ENCODE measurements at places on chromosomes 5 and 9.
A peak's percentile ranks its signal among the peaks of the same experiment; 100 is the strongest.

DNA sequence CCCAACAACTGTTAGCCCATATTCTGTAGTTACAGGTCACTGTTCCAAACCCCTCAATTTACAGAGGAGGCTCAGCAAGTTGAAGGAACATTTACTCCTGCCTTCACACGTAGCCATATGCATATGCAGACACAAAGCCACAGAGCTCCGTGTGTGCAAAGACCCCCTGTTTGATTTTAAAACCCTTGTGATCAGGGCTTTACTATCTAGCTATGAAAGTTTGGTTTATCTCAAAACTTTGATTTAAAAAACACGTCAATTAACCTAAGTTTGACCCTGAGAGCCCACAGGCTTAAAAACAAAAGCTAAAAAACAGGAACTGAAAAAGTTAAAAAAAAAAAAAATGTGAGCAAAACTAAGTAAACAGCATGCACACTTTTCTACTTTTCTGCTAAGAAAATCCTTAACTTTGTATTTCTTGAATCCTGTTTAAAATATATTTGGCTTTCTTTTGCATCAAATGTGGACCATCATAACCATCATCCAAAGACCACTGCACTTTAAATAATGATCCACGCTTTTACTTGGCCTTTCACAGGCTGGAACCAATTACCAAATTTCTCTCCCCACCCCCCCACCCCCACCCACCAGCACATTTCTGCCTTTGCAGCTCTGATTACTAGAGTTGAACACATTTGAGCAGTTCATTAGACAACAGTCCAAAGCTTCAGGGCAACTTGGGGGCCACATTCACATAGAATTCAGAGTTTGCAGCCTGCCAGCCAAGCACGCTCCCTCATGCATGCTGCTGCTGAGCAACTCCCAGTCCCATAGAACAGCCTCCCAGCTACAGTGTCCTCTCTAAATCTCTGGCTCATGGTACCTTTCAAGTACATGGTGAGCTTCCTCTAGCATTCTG, 128.8 kb upstream of the MAP3K1 start:
- peaks cover 48% of the 10 kb centered on the region for H3K4me1 ChIP-seq
- peaks cover 2% of the 10 kb centered on the region for H3K36me3 ChIP-seq
- H3K4me3 ChIP-seq = no peak overlapping the region
- H3K27me3 ChIP-seq = peaks cover 1% of the 10 kb centered on the region
- no peak overlapping the region for H3K27ac ChIP-seq
- DNase-seq = no peak

GRCh38 chr5:34913072-34913471, 2.2 kb downstream of the RAD1 start:
- peaks cover 49% of the 10 kb centered on the region for H3K36me3 ChIP-seq
- peaks cover 20% of the 10 kb centered on the region for H3K4me1 ChIP-seq
- no peaks in the 10 kb centered on the region for H3K27me3 ChIP-seq
- no peak for DNase-seq

DNA sequence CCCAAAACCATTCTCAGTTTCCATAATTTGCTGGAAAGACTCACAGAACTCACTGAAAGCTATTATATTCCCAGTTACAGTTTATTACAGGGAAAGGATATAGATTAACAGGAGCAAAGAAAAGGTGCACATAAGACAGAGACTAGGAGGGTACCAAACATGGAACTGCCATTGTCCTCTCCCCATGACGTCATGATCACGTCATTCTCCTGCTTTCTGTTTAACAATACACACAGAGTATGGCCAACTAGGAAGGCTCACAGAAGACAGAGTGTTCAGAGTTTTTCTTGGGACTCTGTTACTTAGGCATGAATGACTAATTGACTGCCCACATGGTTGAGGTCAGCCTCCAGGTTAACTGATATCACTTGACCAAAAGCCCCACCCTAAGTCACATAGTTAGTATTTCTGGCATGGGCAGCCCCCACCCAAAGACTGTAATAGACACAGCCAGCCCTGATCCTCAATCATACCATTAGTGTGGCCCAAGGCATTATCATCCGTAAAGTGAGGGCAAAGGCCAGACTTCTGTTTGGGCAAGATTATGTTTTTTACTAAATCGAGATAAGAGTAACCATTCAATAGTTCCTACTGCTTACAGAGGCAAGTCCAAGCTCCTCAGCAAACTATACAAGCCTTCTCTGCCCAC, 353.5 kb upstream of the POU5F2 start:
- no peak overlapping the region for H3K4me3 ChIP-seq
- no peaks in the 10 kb centered on the region for H3K27me3 ChIP-seq
- no peak for DNase-seq
- no peaks in the 10 kb centered on the region for H3K4me1 ChIP-seq
- peaks cover 15% of the 10 kb centered on the region for H3K36me3 ChIP-seq
- no peak overlapping the region for H3K27ac ChIP-seq

DNA sequence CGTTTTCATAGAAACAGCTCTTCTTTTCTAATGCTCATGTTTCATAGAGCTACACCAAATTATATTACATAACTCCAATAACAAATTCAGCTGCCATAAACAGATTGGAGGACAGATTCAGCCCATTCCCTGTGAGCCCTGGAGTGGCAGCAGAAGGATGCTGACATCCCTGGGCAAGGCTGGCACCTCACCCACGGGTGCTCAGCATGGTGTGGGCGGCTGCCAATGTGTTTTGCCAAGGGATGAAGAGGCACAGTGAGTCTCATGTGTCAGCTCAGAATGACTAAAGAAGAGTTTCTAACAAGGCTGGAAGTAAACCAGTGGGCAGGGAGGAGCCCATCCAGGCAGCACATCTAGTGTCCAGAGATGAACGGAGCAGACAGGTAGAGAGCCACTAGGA, 127.1 kb upstream of the ICE1 start:
- no peaks in the 10 kb centered on the region for H3K4me1 ChIP-seq
- DNase-seq = no peak
- H3K27me3 ChIP-seq = no peaks in the 10 kb centered on the region
- no peaks in the 10 kb centered on the region for H3K36me3 ChIP-seq

DNA sequence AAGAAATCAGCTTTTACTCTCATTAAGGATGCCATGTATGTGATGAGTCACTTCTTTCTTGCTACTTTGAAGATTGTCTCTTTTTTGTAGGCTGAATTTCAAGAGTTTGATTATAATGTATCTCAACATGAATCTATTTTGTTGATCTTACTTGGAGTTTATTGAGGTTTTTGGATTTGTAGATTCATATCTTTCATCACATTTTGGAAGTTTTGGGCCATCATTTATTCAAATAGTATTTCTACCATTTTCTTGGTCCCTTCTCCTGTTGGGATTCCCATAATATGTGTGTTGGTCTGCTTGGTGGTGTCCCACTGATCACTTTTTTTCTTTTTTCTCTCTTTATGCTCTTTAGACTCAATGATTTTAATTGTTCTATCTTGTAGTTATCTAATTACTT, 116.3 kb downstream of the CNTLN start:
- no peaks in the 10 kb centered on the region for H3K36me3 ChIP-seq
- DNase-seq = no peak
- no peak overlapping the region for H3K4me3 ChIP-seq
- no peaks in the 10 kb centered on the region for H3K4me1 ChIP-seq
- no peak overlapping the region for H3K27ac ChIP-seq

DNA sequence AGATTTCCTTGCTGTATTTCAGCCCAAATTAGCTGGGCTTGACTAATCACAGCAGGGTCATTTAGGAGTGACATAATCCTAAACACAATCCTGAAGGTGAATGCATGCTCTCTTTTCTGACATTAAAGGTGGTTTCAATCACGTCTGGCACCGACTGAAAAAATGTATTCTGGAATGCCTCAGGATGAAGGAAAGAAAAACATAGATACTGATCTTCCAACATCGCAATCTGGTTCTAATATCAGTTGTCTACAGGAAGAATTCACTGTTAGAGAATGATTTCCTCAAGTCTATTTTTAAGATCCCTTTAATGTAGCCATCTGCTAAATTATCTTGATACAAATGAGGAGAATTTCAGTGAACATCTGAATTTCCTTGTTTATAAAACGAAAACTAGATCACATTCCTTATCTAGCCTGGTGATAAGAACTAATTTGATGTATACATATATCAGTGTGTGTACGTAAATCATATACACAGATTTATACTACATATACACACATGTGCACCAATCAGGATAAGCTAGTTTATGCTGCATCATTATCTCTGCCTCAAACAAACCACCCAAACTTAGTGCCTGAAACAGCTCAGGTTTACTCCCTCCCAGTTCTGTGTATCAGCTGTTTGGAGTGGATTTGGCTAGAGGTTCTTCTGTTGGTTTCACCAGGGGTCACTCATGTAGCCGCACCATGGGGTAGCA, 31.3 kb upstream of the TAS2R1 start:
- H3K4me1 ChIP-seq = no peaks in the 10 kb centered on the region
- H3K36me3 ChIP-seq = no peaks in the 10 kb centered on the region
- DNase-seq = no peak
- no peak overlapping the region for H3K27ac ChIP-seq

DNA sequence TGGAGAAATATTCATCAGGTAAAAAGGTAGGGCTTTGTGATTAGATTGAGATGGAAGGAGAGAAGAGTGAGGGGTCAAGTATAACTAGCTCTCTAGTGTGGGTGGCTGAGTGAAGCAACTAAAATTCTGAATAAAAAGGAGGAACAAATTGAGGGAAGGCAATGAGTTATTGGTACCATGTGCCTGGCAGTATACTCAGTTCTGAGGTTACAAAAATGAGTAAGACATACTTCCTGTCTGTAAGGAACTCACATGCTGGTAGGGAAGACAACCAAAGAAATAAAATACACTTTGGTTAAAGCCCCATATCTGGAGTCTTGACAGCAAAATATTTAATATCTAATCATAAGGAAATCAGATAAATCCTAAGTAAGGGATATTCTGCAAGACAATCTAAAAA, 476.8 kb upstream of the C9orf72 start:
- H3K27ac ChIP-seq = no peak overlapping the region
- no peaks in the 10 kb centered on the region for H3K36me3 ChIP-seq
- no peaks in the 10 kb centered on the region for H3K4me1 ChIP-seq
- H3K4me3 ChIP-seq = no peak overlapping the region
- H3K27me3 ChIP-seq = no peaks in the 10 kb centered on the region
- DNase-seq = no peak

- DNase-seq = no peak
- H3K4me1 ChIP-seq = no peaks in the 10 kb centered on the region
- H3K27me3 ChIP-seq = no peaks in the 10 kb centered on the region
Measured at GRCh38 chr5:123207081-123207537, 118.1 kb downstream of the PRDM6 start.

DNA sequence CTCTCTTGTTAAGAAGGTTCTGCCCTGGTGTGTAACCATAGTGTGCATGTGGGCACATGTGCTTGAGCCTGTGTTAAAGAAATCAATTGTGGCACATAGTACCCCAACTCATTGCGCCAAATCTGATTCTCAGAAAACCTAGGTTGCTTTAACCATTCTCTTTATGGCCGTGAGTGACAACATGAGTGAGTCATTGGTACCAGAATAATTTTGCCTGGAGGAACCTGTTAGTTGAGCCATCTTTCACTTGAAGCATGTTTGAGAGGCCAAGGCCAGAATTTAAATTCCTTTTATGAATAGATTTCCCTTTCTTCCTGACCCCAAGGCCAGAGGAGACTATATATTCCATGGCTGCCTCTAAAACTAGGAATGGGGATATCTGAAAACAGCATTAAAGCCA, 35.2 kb upstream of the SLC36A2 start:
- no peak for DNase-seq
- no peaks in the 10 kb centered on the region for H3K36me3 ChIP-seq
- H3K4me3 ChIP-seq = no peak overlapping the region
- no peaks in the 10 kb centered on the region for H3K4me1 ChIP-seq
- peaks cover 3% of the 10 kb centered on the region for H3K27me3 ChIP-seq

- H3K27me3 ChIP-seq = no peaks in the 10 kb centered on the region
- peaks cover 19% of the 10 kb centered on the region for H3K4me1 ChIP-seq
- no peaks in the 10 kb centered on the region for H3K36me3 ChIP-seq
- no peak for DNase-seq
- no peak overlapping the region for H3K4me3 ChIP-seq
- no peak overlapping the region for H3K27ac ChIP-seq
Measured at GRCh38 chr9:105116052-105116868, 128.2 kb upstream of the SLC44A1 start.

DNA sequence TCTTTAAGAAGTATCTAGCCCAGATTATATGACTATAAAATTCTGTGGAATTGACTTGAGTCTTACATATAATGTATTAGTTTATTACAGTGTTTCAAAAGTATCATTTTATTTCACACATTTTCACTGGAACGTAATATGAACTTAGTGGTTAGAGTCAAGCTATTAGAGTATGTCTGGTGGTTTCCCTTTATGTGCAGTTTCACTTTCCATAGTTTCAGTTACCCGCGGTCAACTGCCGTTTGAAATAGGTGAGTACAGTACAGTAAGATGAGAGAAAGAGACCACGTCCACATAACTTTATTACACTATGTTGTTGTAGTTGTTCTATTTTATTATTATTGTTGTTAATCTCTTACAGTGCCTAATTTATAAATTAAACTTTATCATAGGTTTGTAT, 50.5 kb downstream of the COMMD10 start:
- peak; percentile 74 for DNase-seq
- no peak overlapping the region for H3K4me3 ChIP-seq
- H3K27me3 ChIP-seq = no peaks in the 10 kb centered on the region
- peaks cover 5% of the 10 kb centered on the region for H3K4me1 ChIP-seq

DNA sequence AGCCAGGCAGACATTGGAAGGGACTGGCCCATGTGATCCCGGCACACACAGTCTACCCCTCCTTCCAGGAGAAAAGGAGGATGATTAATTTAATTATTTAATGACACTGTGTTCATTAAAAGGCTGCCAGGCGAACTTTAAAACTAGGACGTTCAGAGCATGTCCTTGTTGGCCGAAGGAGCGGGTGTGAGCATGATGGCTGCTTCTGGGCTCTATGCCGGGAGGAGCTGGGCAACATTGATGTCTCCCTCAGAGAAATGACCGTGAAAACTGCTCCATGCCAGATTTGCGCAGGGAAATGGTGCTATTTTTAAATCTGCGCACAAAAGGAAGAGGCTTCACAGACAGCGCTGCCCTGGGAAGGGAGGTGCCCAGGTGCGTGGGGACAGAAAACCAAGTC, 284.9 kb upstream of the IRX4 start:
- no peaks in the 10 kb centered on the region for H3K4me1 ChIP-seq
- no peak for DNase-seq
- no peaks in the 10 kb centered on the region for H3K36me3 ChIP-seq
- no peak overlapping the region for H3K27ac ChIP-seq
- no peaks in the 10 kb centered on the region for H3K27me3 ChIP-seq

DNA sequence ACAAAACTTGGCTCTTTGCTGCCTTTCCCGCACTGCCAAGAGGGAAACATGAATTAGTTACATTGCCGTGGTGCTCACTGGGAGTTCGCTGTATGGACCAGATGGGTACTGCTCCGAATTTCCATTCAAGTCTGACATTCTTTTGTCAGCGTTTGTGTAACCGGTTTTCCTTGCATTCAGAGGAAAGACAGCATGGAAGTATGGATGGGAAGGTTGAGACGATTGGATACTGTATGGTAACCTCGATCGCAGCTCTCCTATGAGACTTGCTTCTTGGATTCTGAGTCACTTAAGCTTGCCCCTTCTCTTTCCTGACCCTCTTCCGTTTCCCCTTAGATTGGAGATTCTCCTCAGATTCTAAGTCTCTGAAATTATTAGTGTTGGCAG, 625 bp upstream of the UBLCP1 start:
- peaks cover 3% of the 10 kb centered on the region for H3K27me3 ChIP-seq
- H3K4me1 ChIP-seq = peaks cover 24% of the 10 kb centered on the region
- DNase-seq = no peak
- H3K4me3 ChIP-seq = peak overlapping the region; percentile 92
- H3K36me3 ChIP-seq = peaks cover 29% of the 10 kb centered on the region

GRCh38 chr5:178206166-178207101, 2.1 kb downstream of the HNRNPAB start:
- peaks cover 28% of the 10 kb centered on the region for H3K4me1 ChIP-seq
- DNase-seq = peak; percentile 70
- H3K27ac ChIP-seq = peak overlapping the region; percentile 81
- peak overlapping the region; percentile 90 for H3K4me3 ChIP-seq
- H3K36me3 ChIP-seq = peaks cover 62% of the 10 kb centered on the region
